GM04503 (cell line): ENCODE measurements at places on chromosomes 3 and 15.

DNA sequence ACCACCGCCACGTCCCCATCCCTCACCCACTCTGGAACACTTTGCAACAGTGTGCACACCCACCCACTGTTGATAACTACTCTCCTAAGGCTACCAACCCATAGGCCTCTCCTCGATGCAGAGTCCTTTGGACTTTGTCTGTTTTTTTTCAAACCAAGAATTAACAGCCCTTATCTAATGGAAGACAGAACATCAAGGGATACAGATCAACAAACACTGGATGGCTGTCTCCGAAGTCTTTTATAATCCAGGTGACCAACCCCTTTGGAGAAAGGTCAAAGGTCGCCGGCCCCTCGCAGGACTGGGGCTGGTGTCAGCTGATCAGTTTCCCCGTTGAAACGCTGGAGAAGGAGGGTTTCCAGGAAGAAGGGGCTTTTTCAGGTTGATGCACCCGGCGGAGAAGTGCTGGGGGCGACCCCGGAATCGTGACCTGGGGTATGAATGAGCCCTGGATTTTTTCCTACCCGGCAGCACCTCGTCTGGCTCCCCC lies 532 bp downstream of the B4GALT4 start:
- DNase-seq: no peak

DNA sequence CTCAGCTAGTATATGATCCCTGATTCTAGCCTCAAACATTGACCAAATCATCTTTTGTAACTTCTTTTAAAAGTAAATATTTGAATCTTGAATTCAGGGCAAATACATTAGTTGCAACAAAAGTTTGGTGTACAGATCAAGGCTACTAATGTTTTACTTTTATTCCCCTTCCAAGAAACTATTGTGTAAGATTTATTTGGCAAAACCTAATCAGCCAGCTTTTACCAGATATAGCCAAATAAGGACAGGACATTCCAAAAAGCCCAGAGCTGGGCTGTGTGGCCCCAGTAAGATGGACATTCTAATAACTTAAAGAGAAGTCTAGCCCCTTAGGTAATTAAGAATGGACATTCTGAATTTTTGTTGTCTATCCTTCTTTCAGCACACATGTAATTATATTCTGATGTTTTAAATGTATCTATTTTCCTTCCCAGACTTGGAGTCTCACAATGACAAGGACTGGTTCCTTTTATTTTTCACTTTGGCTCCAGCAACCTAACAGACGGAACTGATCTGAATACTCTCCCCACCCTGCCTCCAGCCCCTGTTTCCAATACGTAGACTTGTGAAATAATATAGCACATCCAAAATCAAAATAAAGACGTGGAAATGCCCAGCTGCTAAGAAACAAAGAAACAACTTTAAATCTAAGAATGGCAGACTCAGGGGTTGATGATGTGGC lies 48.1 kb downstream of the STARD5 start:
- no peak for DNase-seq

GRCh38 chr15:66765478-66766281 lies 63.6 kb downstream of the SMAD6 start:
- DNase-seq: peak; percentile 56

DNA sequence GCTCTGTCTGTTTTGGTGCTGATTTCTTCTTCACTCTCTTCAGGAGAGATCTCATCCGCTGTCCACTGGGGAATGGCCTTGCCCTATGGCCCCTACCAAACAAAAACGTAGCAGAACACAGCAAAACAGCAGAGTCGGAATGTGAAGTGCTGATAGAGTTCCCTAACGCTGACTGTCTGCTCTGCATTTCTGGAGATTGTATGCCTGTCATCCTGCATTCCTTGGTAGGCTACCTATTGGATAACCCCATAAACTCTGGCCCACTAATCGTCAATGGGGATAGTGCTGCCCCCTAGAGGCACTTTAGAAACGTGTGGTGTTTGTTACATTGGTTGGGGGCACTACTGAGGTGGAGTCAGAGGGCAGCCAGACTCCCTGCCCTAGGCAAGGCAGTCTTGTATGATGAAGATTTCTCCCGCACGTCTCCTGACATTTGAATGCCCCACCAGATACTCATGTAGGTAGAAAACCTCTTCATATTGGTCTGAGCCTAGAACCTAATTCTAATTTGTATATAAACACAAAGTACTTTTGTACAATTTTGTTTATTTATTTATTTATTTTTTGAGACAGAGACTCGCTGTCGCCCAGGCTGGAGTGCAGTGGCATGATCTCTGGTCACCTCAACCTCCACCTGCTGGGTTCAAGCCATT lies 15.6 kb upstream of the MAGEF1 start:
- DNase-seq: peak; percentile 25

GRCh38 chr3:141323936-141324704 lies 44.2 kb upstream of the ZBTB38 start:
- no peak for DNase-seq

DNA sequence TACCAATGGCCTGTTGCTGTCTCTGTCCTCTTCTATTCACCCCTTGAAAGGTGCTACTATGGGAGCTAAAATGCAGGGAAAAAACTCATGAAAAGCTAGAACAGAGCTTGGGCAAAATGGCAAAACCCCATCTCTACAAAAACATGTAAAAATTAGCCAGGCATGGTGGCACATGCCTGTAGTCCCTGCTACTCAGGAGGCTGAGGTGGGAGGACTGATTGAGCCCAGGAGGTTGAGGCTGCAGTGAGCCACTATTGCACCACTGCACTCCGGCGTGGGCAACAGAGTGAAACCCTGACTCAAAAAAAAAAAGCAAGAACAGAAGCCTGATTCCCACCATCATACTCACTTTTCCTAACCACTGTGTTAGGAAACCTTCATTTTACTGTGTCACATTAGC lies 1.9 kb downstream of the MAP4 start:
- no peak for DNase-seq

- DNase-seq: no peak
Measured at GRCh38 chr3:137766876-137767537, 2.9 kb downstream of the SOX14 start.

- DNase-seq: no peak
Measured at GRCh38 chr3:52986049-52986448, 59.8 kb downstream of the SFMBT1 start.

DNA sequence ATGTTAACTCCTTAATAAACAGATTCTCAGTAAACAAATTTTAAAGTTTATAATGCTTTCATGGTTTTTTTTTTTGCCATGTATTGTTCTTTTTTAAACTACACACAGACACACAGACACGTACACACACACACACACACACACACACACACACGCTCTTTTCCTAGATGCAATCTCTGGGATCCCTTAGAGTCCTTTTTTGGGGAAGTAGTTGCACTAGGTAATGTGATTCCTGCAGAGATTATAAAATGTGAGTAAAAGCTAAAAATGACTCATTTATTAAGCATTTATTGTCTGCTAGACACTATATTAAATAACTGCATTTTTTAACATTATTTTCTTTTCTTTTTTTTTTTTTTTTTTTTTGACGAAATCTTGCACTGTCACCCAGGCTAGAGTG lies 19.9 kb downstream of the NDUFB5 start:
- DNase-seq: no peak

DNA sequence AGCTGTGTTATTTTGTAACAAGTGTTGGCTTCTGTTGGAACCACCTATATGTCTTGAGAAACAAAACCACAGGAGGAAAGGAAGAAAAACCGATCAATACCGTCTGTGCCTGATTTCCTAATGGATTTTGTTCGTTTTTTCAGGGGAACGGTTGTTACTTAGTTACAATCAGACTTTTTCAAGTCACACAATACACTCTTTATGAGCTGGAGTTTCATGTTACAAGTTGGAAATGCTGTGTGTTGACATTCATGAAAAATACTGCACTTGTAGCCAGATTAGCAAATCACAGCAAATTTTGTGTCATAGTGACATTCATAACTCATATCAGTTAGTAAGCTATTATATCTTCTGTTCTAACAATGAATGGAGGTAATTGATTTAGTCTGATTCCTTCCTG lies 78.9 kb downstream of the SLTM start:
- no peak for DNase-seq

DNA sequence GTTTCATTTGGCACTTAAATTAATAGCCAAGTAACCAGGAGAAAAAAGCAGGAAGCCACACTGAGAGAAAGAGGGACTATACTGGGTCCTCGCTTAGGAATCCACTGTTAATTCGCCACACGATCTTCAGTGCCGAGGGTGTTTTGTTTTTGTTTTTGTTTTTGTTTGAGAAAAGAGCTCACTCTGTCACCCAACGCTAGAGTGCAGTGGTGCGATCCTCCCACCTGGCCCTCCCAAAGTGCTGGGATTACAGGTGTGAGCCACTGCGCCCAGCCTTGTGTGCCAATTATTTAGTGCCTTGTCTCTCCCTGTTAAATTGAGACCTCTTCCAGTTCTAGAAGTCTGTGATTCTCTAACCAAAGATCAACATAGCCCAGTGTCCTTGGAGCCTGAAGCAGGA lies 53.8 kb upstream of the TPM1 start:
- no peak for DNase-seq

GRCh38 chr3:190768891-190769290 lies 93.6 kb downstream of the GMNC start:
- DNase-seq: no peak

GRCh38 chr3:72196377-72196929 lies 411.5 kb upstream of the PROK2 start:
- no peak for DNase-seq

GRCh38 chr3:114899186-114899931 lies 247.7 kb downstream of the ZBTB20 start:
- no peak for DNase-seq

- no peak for DNase-seq
Measured at GRCh38 chr3:170712798-170713197, 126.9 kb upstream of the SLC7A14 start.

GRCh38 chr15:65583701-65584100 lies 27.2 kb downstream of the INTS14 start:
- no peak for DNase-seq

DNA sequence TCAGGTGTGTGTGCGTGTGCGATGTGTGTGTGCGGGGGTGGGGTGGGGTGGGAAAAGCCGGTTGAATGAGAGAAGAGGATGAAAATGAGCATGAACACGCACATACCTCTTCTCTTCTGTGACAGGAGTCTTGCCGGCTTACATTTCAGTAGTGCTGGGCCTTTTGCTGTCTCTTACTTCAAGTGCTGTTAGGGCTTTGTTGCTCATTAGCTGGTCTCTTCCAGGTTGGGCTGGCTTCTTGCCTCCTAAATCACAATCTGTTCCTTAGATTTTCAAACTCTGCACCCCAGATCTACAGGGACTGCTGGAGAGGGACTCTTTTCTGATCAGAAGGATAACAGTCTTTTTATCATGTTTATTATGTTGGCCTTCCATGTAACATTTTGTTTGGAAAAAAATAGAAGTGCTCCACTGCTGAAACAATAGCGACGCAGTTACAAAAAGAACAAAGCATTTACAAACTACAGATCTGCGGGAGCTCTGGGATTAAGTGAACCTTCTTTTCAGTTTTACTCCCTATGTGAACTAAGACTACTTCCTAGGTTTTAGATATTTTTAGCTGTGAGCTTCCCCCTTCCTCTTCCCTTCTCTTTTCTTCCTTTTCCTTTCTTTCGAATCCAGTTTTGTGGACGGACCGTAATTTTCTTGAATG lies 48.5 kb downstream of the USP13 start:
- DNase-seq: no peak

GRCh38 chr15:31328969-31329639 lies 2.5 kb downstream of the KLF13 start:
- DNase-seq: no peak

- no peak for DNase-seq
Measured at GRCh38 chr3:54376142-54376807, 253.9 kb downstream of the CACNA2D3 start.

GRCh38 chr3:115385774-115386730 lies 237.3 kb upstream of the GAP43 start:
- no peak for DNase-seq

DNA sequence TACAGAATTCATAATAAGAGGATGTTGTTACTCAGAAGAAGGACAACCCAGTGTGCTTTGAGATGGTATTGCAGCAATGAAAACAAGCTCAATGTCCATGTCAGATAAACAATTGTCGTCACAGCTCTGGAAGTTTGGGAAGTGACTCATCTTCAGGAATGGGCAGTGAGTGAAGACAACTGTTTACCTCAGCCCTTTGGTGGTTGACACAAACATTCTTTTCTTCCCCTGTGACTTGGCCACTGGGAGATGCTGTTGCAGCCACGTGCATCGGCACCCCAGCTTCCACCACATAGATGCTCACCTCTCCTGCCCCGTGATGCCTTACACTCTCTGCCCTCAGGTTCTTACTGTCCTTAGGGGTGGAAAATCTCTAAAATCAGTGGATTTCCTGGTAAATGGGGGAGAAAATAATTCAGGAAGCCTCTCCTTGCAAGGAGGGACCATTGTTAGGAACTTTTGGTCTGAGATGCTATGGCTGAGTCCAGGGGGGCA lies 114.1 kb upstream of the GALNT15 start:
- peak; percentile 100 for DNase-seq

GRCh38 chr3:15800327-15800726 lies 2.5 kb upstream of the ANKRD28 start:
- DNase-seq: no peak

GRCh38 chr15:40163657-40164416 lies 3.0 kb downstream of the BUB1B start:
- DNase-seq: no peak

GRCh38 chr3:122803977-122804376 lies 9.1 kb downstream of the SLC49A4 start:
- DNase-seq: no peak

- DNase-seq: no peak
Measured at GRCh38 chr3:98021830-98022560, 13.1 kb downstream of the GABRR3 start.

DNA sequence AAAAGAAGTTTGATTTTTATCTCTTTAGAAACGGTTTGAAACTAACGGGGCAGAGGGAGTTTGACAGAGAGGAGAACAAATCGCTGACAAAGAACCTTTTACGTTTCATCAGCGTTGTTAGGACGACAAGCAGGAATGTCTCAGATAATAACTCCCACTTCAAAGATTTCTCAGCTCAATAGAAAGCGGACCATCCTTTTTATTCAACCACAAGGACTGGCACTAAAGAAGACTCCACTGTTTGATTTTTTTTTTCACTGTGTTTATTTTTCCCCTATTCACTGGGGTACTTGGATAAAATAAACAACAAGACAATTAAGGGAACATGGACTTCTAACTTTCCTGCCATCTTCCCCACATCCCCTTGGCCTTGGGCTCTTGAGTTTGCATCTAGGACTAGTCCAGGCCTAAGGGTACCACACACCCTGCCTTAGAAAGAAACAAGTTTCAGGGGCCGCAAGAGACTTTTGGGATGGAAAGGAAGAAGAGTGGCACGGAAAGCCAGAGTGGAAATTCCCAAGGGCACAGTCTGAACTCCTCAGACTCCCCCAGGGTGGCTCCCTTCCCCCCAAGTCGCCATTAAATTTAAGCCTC lies 19.0 kb downstream of the ZIC4 start:
- no peak for DNase-seq

GRCh38 chr3:100754563-100755334 lies 45.5 kb downstream of the TFG start:
- DNase-seq: no peak
